Germinal center (tissue), 1 donor: ENCODE measurements at places on chromosomes 3 and 15.
A peak's percentile ranks its signal among the peaks of the same experiment; 100 is the strongest.

DNA sequence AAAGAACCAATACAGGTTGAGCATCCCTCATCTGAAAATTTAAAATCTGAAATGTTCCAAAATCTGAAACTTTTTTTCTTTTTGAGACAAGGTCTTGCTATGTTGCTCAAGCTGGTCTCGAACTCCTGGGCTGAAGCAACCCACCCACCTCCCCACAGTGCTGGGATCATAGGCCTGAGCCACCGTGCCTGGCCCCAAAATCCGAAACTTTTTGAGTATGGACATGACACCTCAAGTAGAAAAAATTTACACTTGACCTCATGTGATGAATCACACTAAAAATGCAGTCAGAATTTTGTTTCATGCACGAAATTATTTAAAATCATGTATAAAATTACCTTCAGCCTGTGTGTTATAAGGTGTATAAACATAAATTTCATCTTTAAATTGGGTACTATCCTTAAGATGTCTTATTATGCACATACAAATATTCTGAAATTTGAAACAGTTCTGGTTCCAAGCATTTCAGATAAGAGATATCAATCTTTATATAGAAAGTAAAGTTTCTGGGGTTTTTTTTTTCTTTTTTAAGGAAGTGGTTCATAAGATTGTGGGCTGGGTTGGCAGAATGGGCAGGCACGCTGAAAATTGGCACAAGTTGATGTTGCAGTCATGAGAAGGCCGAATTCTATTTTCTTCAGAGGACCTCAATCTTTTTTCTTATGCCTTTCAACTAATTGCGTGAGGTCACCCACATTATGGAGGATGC, 72.5 kb downstream of the SPRED1 start:
- DNase-seq, result no peak

DNA sequence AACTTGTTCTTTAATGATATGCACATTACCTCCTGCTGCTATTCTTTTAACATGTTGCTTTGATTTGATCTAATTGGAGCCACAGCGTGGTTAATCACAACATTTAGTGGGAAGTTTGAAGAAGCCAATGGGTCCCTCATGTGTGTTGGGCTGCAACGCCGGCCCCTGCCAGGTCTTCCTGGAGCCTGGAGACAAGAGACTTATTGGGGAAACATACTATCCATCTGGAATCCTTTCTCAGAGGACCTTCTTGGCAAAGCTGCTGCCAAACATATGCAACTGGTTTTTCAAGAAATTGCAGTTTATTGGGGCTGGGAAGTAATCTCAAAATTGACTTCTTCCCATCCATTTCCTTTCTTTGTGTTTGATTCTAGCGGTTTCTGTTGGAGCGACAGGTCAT, 396.3 kb upstream of the PROK2 start:
- no peak for DNase-seq

DNA sequence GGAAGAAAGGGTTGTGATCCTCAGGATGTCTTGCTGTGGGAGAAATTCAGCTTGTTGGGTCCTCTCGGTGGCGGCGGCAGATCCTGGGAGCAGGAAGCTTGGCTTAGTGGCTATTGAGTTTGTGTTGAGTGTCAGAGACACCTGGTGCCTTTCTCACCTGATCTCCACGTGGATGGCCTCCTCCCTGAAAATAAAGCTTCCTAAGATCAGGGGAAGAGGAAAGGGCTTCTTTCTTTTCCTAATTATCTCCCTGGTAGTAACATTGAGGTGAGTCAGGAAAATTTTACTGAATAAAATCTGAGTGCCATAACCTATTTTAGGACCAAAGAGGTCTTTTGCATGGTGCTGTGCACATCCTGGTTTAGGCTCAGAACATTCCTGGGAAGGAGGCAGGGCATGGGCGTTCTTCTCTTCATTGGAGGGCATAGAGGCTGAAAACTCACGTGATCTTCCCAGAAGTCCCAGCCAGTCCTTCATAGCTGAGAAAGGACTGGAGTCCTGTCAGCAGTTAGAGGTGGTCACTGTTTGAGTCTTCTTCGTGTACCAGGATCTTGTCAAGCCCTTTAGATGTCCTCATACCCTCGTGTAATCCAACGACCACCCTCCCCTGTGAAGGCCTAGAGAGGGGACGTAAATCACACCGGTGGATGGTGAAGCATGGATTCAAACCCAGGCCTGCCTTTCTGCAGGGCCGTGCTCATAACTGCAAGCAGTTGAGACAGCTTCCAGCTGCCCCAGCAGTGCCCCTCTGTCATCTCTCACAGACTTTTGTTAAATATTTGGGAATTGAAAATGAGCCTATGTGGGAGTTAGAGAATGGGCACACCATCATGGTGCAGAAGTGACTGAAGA, 1.1 kb downstream of the CMTM8 start:
- peak; percentile 7 for DNase-seq

GRCh38 chr15:47718497-47719437, 1.5 kb downstream of the SEMA6D start:
- no peak for DNase-seq

DNA sequence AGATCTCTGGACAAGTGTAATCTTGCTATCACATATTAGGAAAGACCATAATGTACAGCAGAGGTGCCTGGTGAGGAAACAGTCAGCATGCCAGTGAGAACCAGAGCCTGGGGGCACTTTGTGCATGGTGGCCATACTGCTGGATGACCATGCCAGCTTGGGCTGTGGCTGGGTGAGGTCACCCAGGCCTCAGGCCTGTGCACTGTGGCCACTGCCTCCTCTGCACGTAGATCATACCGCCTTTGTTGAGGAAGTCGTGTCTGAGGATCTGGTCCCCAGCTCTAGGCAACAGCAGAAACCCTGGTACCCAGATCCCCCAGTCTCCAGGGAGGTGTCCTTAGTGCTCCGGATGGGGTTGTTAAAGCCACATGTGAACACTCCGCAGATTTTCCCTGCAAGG, 38.9 kb downstream of the ZNF710 start:
- no peak for DNase-seq

DNA sequence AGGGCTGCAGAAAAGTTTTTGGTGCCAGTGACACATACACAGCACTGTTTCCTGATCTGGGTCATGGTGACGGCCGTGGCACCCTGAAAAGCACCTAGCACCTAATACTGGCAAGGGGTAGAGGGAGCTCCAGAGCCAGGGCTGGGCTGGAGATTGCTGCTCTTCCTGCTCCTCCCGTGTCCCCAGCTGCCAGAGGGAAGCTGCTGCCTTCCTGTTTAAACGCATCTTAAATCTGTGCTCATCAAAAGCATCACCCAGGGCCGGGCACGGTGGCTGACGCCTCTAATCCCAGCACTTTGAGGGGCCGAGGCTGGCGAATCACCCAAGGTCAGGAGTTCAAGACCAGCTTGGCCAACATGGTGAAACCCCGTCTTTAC, 156.7 kb upstream of the MEF2A start:
- DNase-seq, result peak; percentile 18

- peak; percentile 37 for DNase-seq
Measured at GRCh38 chr3:47976135-47976732, 40.0 kb downstream of the MAP4 start.

GRCh38 chr3:10140996-10141546, 507 bp upstream of the VHL start:
- DNase-seq, result no peak
